Activated CD8-positive, alpha-beta memory T cell treated with anti-CD3 and anti-CD28 coated beads for 4 hours (primary cell): ENCODE measurements at places on chromosomes 11 and 22.

GRCh38 chr22:29701155-29701999, 18.4 kb upstream of the CABP7 start:
- DNase-seq, result no peak

DNA sequence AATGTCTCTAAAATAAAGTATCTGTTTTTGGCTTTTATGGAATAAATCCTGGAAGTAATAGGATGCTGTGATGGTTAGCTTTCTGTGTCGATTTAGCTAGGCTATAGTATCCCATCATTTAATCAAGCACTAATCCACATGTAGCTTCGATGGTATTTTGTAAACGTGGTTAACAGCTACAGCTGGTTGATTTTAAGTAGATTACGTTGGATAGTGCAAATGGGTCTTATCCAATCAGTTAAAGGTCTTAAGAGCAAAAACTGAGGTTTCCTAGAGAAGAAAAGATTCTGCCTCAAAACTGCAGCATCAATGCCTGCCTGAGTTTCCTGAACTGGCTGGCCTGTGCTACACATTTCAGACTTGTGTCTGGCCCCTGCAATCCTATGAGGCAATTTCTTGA, 314.2 kb upstream of the SORL1-AS1 start:
- DNase-seq, result no peak

- DNase-seq, result no peak
These were observed 2.8 kb downstream of the OR52A1 start for GRCh38 chr11:5151713-5152153.

GRCh38 chr11:82906236-82906635, 4.7 kb downstream of the DDIAS start:
- no peak for DNase-seq

- no peak for DNase-seq
These were observed 64.6 kb downstream of the ST3GAL4 start for GRCh38 chr11:126419801-126420697.
